Calu3 (cell line): ENCODE measurements at places on chromosomes 3 and 15.

- DNase-seq = no peak
Measured at GRCh38 chr15:88322461-88322860, 65.9 kb upstream of the NTRK3 start.

- no peak for DNase-seq
Measured at GRCh38 chr15:66323312-66323928, 30.1 kb downstream of the DIS3L start.

GRCh38 chr15:96300836-96301235 is 29.7 kb upstream of the NR2F2 start:
- no peak for DNase-seq

DNA sequence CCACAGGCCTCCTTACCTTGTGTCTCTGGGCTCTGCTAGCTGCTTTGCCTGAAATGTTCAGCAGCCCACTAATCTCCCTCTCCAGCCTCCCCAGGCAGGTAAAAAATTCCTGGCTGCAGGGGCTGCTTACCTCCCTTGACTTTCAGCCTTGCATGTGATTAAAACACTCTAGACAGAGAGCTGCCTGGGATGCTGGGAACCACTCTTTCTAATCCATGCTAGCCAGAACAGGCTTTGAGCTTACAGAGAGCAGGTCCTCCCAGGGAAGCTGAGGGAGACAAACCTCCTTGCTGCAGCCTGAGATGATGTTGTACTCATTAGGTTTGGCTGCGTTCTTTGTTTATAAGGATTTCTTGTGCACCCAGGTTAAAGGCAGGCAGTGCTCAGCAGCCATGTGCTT is 33.7 kb upstream of the LIPC start:
- no peak for DNase-seq

DNA sequence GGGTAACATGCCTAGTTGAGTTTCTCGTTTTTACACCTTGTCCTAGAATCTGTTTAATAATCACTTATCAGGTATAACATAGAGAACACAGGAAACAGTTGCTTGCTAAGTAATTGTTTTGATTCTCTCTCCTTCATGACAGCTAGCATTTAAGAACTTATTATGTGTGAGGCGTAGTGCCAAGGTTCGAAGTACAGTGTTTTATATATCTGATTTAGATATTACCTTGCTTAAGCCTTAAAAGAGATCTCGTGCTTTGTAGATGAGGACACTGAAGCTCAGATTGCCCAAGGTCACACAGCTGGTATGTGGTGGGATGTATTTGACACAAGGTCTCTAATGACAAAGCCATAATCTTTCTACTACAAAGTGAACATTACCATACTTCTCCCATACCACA is 29.0 kb upstream of the IFT57 start:
- DNase-seq = no peak

GRCh38 chr3:63462732-63463131 is 184.6 kb downstream of the SYNPR start:
- no peak for DNase-seq

DNA sequence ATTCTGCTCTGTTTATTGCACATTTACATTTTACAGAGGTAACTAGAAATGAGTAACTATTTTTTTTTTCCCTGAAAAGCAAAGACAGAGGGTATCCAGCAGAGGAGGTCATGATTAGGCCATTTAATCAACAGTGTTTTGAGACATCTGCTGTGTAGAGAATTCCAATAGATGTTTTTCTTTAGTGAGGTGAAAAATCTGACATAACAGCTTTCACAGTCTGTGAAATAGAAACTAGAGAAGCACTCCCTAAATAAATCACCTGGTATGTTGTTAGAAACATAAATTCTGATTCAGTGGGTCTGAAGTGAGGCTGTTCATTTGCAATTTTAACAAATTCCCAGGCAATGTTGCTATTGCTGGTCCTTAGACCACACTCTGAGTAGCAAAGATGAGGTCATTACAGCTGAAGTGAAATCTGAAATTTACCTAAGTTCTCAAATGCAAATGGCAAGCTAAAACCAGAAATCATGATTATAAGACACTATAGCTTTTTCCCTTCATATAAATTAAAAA is 329.2 kb upstream of the LRRC3B start:
- DNase-seq = no peak
